ENCODE measurements at places on chromosomes 3 and 15. TPM values are rescaled to one million over a fixed set of nuclear protein-coding genes. Genes with fewer than 3 reads are reported as not detected.
A peak's percentile ranks its signal among the peaks of the same experiment; 100 is the strongest.

DNA sequence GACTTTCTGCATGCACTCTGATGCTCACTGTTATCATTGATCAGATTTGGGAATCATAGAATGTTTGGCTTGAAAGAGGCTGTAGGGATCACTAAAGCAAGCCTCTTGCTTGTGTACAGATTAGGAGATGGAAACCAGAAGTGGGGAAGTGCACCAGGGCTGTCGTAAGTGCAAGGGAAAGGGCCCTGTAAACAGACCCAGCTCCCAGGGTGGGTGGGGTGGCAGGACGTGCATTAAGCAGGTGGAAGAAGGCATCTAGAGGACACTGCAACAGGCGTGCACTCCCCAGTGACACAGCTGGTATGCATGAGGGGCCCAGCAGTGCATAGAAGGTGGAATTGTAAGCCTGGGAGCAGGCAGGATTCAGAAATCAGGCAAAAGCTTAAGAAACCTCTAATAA is 58.0 kb upstream of the SLC7A14 start:
- no peak for DNase-seq

- no peak for DNase-seq
Observed at GRCh38 chr3:57942388-57942787, 65.8 kb upstream of the FLNB start.

The GOLGA8K gene
- total RNA-seq = 1.2 TPM

The APOD gene
- not detected for total RNA-seq

The SLC6A20 gene
- not detected for total RNA-seq

DNA sequence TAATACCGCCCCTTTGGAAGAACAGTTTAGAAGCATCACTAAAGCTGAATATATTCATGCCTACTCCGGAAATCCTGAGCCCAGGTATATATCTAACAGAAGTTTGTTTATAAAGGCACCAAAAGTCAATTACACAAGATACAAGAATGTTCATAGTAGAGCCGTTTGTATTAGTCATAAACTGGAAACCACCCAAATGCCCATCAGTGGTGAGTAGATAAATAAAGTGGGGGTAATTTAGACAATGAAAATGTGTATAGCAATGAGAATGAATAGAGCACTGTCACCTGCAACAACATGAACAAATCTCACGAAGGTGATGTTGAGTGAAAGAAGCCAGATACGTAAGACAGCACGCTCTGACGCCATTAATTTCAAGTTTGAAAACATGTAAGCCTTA is 68.3 kb upstream of the GLCE start:
- DNase-seq = peak; percentile 98

The SEMA7A gene
- total RNA-seq = 74.9 TPM

The CDCP1 gene
- 124 TPM for total RNA-seq

The SEMA6D gene
- 0.52 TPM for total RNA-seq

GRCh38 chr3:8470801-8471200 is 30.8 kb upstream of the LMCD1 start:
- DNase-seq = no peak

DNA sequence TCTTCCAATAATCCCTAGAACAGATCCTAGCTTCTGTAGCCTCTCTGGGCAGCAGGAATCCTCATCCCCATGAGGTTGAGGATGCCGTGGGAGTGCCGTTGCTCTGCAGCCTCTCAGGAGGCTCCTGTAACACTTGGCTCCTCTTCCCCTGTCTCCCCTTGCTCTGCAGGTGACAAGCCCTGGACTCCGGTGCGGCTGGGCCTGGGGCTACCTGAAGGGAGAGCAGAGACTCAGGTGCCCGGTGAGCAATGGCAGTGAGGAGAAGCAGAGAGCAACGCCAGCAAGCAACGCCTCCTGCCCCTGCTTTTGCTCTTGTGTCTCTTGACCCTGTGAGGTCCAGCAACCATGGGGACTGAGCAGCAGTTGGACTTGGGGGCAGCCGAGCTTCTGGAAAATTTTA is 91.2 kb downstream of the CEMIP start:
- DNase-seq = no peak

DNA sequence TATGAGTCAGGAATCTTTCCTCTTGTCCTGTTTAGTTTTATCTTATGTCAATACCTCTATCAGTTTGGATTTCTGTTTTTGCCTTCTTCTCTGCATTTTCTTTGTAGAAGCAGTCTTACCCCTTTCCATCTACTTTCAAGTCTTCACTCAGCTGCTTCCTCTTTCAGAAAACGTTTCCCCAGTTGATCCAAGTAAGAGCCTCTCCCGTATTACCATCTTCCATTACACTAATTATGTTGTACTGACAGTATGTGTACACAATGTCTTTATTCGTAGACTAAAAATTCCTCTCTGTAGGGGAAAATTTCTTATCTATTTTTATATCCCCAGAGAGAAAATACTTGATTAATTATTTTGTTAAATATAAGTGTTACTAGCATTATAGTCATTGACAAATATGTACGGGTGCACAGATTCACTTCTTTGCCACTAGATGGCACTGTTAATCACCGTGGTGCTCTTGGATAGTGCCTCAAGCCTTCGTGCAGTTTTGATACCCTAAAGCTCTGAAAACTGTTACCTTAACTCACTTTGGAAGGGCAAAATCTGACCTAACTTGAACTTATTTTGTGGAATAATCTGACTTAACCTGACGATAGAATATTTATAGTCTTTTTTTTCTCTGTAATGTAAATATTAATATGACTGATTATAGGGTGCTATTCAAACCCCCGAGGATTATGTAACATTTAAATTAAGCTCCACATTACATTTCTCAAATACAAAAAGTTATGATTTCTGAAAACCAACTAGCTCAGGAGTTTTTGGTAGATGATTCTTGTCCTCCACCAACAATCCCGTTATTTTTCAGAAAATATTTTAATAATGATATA is 74.2 kb upstream of the POU1F1 start:
- peak; percentile 80 for DNase-seq

GRCh38 chr15:35136321-35137189 is 51.5 kb upstream of the NANOGP8 start:
- no peak for DNase-seq

DNA sequence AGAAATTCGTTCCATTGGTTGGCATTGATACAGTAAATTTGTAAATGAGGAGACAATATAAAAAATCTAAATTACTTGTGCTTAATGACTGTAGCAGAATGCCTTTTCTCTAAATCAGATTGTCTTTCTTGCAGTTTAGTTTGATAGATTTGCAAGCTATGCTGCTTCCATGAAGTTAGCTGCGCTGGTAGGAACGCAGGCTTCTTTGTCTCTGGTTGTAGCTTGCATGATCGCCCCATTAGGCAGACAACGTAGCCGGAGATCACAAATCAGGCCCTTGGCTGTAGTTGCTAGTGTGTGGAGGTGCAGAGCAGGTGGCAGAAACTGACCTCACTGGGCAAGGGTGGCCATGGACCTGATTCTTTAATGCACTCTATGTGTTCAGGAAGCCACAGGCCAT is 6.1 kb downstream of the ZIC1 start:
- no peak for DNase-seq

- peak; percentile 85 for DNase-seq
Observed at GRCh38 chr15:69410248-69410874, 3.8 kb upstream of the KIF23 start.

The SNTN gene
- not detected for total RNA-seq

DNA sequence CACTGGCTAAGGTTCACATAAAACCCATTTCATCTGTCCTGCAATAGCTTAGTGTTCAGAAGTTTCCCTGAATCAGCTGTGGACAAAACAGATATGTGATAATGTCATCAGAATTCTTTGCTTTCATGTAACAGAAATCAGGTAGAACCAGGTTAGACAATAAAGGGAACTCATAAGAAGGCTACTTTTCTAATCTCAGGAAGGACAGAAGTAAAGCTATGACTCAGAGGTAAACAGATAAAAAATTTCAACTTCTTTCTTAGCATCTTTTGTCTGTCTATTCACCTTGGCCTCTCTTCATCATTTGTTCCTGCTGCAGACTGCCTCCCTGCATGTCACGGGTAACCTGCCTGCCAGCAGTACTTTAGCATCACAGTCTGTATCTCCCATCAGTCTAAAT is 643.1 kb downstream of the MECOM start:
- DNase-seq = peak; percentile 66

GRCh38 chr3:52067046-52067445 is 10.7 kb upstream of the DUSP7 start:
- DNase-seq = no peak

- peak; percentile 74 for DNase-seq
Observed at GRCh38 chr3:58332575-58333188, at the start of gene PXK. Gene PXK, plus strand, starts transcription at chr3:58332892. Its CDS starts 97 bp downstream, at chr3:58332989.

DNA sequence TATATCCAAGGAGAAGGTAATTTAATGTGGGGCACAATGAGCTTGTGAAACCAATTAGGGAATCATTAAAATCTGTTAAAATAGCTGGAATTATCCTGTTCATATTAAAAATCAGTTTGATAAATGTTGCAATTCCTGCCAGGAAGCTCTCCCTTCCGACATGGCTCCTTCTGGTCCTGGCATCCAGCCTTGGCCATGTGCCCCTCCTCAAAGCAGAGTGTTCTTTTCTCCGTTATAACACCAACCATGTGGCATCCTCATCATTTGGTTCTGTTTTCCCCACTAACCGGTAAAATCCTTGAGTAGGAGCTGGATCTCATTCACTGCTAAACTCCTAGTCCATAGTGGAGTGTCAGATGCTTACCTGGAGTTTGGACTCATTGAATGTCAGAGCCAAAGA is 127.2 kb downstream of the ARNT2 start:
- DNase-seq = no peak

DNA sequence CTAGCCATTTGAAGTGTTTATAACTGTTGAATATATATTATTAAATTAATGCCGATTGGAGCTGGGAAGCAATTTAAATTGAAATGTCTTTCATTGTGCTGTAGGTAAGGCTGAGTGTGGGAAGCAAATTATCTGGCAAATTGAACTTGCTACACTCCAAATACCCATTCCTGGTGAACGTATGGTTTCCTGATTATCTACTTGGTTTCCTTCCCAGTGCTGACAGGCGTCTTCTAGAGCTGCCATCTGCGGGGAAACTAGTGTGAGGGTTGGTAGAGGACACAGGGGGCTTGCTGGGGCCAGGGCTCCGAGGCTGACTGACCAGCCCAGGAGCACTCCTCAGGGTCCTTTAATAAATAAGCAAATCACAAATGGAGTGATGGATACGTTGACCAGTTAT is 581.4 kb upstream of the LMCD1 start:
- no peak for DNase-seq

The DISP2 gene
- 0.87 TPM for total RNA-seq

The SLC12A1 gene
- total RNA-seq = not detected

DNA sequence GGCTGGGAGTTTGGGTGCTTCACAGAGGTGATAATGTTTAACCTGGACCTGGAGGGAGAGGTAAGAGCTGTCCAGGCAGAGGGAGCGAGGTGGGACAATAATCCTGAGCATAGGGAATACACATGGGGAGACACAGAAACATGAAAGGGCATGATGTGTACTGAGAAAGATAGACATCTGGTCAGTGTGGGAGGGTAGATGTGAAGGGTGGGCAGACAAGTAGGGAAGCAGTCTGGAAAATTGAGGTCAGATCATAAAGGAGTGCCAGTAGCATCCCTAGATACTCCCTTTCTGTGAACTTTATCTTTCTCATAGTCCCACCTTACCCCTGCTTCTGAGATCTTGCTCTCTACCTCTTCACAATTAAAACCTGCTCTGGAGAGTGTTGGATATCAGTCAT is 12.0 kb upstream of the GLCE start:
- DNase-seq = no peak

- DNase-seq = no peak
Observed at GRCh38 chr3:1057436-1057835, 35.4 kb upstream of the CNTN6 start.

DNA sequence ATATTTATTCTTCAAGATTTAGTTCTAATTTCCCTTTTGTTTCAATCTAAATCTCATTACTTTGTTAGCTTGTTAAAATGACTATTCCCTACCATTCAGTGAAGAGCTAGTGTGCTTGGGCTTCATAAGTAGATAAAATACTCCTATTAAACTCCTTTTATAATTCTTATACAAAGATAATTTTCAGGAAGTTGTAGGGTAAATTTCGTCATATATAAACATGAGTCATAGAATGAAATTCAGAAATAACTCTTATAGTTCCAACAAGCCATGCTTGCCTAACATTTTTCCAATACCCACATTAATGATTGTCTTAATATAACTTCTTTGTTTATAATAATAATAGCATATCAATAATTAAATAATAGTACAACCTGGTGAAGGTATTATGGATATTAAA is 407.3 kb downstream of the NAALADL2 start:
- peak; percentile 73 for DNase-seq

DNA sequence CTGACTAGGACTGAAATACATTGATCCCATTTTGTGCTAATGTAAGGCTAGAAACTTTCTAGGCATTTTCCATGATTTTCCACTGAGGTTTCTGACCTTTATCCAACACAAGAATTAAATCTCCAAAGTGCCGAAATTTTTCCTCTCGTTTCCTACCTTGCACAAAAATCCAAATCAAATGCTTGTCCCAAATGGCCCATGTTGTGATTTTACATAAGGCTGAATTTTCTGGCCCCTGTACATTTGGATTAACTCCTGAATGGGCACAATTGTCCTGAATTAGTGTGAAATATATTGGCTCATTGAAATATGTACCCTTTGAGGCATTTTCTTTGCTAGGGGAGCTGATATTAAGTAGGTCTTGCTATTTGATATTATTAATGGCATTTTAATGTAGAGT is 105.6 kb upstream of the CBLB start:
- no peak for DNase-seq

The CLEC3B gene
- total RNA-seq = not detected

DNA sequence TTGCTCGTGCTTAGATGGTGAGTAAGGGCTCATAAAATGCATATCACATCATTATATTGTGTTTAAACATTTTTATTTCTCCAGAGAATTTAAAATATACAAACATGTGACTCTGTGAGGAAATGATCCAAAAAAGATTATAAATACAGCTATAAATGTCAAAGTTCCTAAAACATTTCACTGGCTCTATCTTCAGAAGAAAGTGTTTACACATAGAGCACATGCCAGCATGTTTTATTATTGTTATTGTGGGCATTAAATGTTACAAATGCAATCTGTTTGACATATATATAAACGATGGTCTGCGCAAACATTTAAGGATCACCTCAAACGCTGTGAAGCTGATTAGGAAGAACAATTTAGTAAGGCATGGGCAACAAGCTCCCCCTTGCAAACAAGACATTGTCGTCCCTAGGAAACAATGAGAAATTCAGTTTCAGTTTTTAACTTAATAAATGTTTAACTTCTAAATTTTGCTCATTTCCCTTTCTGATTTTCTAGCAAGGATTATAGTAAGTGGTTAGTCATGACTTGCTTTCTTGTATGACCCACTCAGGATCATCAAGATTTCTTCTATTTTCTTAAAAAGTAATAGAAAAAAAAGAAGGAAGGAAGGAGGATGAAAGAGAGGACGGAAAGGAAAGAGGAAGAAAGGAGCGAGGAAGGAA is 207.5 kb downstream of the SATB1 start:
- DNase-seq = peak; percentile 42

- no peak for DNase-seq
Observed at GRCh38 chr15:48719668-48720067, 74.2 kb upstream of the FBN1 start.

The IGSF11 gene
- total RNA-seq = 0.66 TPM

GRCh38 chr3:71429597-71429988 is 153.9 kb downstream of the FOXP1 start:
- no peak for DNase-seq

- no peak for DNase-seq
Observed at GRCh38 chr3:63611382-63611781, 41.1 kb upstream of the SNTN start.

All from PC-3 (cell line).